ENCODE measurements at places on chromosomes 16 and 17.

- DNase-seq: no peak
These were observed 98.8 kb downstream of the SYCE1L start for GRCh38 chr16:77297996-77298395.

- DNase-seq: no peak
These were observed 31.3 kb downstream of the MPHOSPH6 start for GRCh38 chr16:82138478-82139285.

DNA sequence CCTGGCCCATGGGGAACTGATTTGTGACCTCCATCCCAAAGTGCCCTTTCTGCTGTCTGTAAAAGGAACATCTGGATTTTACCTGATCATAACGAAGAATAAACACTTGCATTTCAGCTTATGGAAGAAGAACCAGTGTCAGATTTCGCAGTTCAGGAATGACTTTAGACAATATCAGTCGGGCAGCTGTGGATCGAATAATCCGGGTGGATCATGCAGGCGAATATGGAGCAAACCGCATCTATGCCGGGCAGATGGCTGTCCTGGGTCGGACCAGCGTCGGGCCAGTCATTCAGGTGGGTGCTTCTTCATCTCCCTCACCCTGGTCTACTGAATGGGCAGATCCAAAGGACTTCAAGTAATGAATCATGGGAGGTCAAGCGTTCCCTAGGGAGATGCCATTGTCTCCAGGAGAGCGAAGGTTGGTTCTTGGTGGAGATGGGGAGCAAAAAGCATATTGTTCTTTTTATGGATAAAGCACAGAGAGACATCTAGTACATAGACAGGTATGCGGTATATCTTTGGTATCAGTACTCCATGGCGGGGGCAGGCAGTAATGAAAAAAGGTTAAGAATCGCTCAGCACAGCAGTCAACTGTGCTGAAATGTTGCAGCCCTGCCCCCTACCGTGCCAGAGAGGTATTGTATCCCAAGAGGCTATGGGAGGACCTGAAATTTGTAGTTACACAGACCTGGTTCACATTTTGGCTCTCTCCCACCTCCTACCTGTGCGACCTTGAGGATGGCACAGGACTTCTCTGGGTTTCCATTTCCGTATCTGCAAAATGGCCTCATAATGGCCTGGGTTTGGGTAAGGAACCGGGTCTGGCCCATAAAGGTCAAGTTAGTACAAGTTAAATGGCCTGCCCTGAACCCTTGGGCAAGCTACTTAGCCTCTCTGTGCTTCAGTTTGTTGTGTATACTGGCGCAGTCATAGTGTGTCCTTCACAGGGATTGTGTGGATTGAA, 4.7 kb downstream of the COQ7 start:
- DNase-seq: peak; percentile 51

GRCh38 chr16:88331989-88332920, 50.5 kb upstream of the ZNF469 start:
- DNase-seq: no peak

- no peak for DNase-seq
These were observed 23.6 kb downstream of the SCPEP1 start for GRCh38 chr17:57001541-57001940.

- DNase-seq: peak; percentile 65
These were observed 4.7 kb upstream of the NEUROD2 start for GRCh38 chr17:39612291-39612894.

DNA sequence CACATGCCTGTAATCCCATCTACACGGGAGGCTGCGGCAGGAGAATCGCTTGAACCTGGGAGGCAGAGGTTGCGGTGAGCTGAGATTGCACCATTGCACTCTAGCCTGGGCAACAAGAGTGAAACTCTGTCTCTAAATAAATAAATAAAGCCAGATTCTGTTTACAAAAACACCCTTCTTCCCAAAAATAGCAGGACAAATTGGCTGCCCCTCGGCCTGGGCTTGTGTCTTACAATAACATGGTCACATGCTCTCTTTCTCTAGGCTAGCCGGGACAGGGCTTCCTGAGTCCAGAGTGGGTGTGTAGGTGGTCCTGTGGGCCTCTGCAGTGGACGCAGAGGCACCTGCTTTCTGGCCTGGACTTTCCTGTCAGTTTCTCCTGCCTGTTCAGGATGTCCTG, 3.2 kb upstream of the EDC4 start:
- DNase-seq: no peak

- no peak for DNase-seq
These were observed 241.8 kb upstream of the CIBAR2 start for GRCh38 chr16:85353839-85354685.

DNA sequence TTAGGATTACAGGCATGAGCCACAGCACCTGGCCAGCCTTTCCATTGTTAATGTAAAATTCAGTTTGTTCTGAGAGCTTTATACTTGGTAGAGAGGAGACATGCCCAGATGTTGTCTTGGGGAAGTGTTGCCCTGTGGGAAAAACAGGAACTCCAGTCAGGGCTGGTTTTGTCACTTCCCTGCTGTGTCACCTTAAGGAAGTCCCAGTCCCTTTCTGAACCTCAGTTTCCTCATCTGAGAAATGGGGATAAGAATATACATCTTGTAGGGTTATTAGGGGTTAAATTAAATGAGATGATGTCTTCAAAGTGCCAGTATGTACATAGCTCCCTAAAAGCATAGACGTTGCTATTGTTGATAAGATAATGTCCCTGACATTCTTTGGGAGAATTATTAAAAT, 25.3 kb downstream of the CLEC16A start:
- DNase-seq: no peak

GRCh38 chr17:17320188-17320910, 17.2 kb downstream of the NT5M start:
- DNase-seq: no peak

GRCh38 chr16:11700264-11701029, 32.2 kb downstream of the SNN start:
- DNase-seq: no peak

DNA sequence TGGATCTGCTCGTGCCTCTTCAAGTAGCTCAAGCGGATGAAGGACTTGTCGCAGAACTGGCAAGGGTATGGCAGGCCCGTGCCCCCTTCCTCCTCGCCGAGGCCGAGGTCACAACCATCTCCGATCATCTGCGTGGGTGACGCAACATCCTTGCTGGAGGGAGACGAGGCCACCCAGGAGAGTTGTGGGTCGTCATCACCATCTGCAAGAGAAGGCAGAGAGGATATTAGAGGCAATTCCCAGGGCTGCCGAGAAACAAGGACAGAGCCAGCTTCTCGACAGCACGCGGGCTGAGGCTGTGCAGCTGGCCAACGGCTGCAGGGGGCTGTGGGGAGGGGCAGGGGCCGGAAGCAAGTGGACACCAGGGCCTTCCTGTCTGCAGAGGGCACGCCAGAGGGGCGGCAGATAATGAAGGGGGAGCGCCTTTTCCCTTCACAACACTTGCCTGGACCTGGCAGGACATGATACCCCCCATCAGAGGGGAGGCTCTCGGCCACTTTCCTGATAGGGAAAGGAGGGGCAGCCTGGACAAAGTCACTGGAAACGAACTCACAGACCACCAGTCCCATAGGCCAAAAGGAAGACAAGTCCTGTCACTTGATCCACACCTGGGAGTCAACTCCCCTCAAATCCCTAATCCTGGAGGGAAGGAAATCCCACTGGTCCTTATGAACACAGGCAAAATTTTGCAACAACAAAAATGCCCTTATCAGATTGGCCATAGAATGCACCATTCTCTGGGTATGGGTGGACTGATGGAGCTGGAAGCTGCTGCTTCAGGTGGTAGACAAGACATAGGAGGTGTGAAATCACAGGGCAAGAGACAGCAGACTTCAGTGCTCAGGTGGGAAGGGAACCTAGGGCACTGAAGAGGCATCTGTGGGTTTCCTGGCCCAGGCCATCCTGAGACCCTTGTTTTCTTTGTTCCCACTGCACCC, 217.0 kb downstream of the ZNF423 start:
- no peak for DNase-seq

DNA sequence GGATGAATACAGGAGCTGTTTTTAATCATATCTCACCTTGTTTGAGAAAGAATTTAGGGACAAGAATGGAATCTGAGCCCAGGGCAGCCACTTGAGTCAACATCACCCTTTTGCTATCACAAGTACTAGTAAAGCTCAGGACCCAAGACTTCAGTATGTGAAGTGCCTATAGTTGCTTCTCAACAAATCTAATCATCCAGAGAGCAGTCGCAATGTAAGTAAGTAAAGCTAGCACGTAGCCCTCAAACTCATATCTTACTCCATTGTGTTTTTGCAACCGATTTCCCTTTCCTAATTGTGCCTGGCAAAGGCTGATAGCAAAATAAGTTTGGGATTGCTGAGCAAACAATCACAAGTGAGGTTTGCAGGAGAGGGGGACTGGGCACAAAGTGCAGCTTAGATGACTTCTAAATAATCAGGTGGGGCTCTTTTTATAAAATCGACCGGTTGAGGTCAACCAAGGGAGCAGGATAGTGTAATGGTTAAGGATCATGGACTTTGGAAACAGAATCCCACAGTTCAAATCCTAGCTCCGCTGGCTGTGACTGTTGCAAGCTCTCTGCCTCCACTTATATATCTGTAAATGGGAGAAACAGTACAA, 13.0 kb downstream of the TOB1 start:
- no peak for DNase-seq

GRCh38 chr16:64412578-64413280, 709.1 kb downstream of the CDH11 start:
- no peak for DNase-seq

DNA sequence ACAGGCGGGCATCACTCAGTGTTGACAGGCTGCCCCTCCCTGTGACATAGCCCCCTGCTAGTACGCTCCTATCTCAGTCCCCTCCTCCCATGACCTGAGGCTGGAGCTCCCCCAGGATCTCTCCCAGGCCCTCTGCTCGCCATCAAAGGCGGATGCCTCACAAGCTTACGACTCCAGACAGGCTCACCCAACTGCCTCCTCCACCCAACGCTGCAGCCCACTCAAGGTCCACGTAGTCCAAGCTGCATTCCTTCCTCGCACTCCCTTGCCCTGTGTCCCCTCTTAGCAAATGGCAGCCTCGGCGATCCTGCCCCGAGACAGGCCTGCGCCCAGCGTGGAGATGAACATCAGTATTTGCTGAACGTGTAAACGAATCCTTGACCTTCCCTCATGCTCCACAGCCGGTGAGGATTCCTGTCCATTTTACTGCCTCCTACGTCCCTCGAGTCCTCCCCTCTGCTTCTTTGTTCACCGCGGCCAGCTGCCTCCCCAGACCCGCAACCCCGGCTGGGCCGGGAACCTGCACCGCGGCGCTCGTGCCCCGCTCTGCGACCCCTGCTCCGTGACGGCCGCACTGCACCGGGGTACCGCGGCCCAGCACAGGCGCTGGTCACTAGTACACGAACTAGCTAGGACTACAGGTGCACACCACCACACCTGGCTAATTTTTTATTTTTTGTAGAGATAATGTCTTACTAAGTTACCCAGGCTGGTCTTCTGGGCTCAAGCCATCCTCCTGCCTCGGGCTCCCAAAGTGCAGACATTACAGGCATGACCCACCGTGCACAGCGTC, 838 bp upstream of the TMEM97 start:
- no peak for DNase-seq

- DNase-seq: peak; percentile 1
These were observed at the start of gene ITGAE for GRCh38 chr17:3800362-3801271. Gene ITGAE, minus strand, starts transcription at chr17:3801188. Its CDS starts 44 bp downstream, at chr17:3801144.

GRCh38 chr16:18983565-18984434, at the start of gene TMC7:
Gene TMC7, plus strand, starts transcription at chr16:18983934. Its CDS starts 130 bp downstream, at chr16:18984064.
- peak; percentile 93 for DNase-seq

GRCh38 chr16:85004587-85005205, 6.6 kb downstream of the ZDHHC7 start:
- DNase-seq: no peak

DNA sequence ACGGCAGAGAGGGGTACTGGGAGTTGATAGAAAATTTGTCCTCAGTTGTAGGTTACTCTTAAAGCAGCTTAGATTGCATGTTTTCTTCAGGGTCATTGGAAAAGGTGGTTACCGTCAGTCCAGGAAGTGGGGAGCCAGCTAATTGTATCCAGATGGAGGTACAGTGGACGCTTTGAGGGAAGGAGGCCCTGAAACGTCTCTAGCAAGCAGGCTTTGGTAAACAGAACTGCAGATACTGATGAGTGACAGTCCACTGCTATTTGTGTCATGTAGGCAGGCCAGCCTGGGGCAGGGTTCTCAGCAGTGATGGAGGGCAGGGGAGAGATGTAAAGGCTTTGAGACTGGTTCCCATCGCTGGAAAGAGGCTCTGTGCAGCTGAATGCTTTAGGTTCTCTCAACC, 30.2 kb upstream of the ST6GALNAC1 start:
- DNase-seq: no peak

DNA sequence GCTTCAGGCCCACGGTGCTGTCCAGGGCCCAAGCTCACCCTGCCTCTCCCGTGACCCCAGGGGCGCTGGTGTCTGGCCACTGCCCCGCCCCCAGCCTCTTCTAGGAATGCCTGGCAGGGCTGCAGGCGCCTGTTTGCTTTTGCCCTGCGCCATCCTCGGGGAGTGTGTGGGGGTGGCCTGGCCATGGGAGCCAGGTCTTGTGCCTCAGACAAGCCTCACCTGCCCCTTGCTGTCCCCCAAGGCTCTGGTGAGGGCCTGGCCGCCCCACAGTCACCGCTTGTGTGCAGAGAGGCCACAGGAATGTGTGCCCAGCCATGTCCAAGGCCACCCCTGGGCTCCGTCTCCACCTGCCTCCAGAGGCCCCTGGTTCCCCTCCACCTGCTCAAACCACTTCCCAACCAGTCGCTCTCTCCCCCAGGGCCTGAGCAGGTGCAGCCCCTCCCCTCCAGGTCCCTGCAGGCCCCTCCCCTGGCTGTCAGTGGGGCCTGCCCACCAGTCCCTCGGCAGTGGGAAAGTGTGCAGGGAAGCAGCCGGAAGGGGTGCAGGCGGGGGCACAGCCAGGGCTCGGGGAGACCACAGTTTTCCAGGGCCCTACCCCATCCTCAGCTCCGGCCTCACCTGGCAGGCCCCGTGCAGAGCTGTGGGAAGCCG, 841 bp upstream of the IGFALS start:
- DNase-seq: no peak

DNA sequence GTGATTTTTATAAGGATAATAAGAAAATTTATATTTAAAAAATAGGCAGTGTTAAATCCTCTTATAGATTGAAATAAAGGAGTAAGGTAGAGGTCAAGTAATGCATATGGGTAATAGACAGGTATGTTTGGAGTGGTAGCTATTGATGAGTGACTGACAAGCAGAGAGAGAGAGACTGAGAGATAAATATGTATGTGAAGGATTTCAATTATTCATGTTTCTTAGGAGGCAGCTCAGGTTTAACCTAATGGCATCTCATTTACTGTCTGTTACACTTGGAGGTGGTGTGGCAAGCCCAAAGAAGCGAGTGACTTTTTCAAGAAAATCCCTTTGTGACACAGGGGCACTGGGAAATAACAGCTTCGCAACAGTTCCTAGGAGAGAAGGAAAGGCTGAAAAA, 120.2 kb downstream of the KIF2B start:
- DNase-seq: no peak

Measured in dorsolateral prefrontal cortex (tissue), 122 donors.